HFFc6 (cell line): ENCODE measurements at places on chromosomes 3 and 15. TPM values are rescaled to one million over a fixed set of nuclear protein-coding genes. Genes with fewer than 3 reads are reported as not detected.

- no peak for DNase-seq
These were observed 40.8 kb downstream of the SEMA5B start for GRCh38 chr3:122986693-122987179.

- DNase-seq, result no peak
These were observed 18.8 kb downstream of the EPHB3 start for GRCh38 chr3:184580376-184580775.

DNA sequence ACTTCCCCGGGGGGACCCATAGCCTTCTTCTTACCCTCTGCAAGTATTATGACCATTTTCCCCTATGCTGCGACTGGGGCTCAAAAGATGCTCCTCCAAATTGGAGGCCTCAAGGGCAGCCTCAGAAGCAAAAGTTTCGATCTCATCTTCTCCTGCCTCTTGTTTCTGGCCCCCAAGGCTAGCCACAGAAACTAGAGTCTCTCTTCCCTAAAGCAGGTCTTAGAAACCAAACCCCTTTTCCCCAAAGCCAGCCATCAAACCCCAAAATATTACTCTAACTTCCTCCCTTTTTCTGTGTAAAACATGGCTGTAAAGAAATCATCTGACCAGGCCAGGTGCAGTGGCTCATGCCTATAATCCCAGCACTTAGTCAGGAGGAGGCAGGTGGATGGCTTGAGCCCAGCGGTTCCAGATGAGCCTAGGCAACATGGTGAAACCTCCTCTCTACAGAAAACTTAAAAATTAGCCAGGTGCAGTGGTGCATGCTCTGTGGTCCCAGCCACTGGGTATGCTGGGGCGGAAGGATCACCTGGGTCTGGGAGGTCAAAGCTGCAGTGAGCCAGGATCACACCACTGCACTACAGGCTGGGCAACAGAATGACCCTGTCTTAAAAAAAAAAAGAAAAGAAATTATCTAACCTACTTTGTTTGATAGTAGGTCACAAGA, 36.7 kb upstream of the MFGE8 start:
- no peak for DNase-seq

DNA sequence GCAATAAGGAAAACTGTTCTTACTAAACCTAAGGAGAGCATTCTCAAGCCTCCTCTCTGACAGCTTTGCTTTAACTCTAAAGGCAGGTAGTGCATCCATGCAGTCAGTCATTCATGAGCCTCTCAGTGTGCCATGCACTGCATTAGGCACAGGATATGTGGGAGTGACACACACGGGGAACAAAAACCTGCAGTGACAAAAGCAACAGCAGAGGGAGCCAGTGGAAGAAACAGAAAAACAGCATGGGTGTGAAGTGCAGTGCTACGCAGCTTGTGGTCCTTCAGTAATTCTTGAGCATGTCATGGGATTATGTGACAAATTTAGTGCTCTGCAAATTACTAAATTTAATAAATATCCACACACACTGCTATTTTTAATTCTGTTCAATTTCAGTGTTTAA, 230.7 kb downstream of the BBX start:
- DNase-seq, result peak; percentile 4

GRCh38 chr3:65381496-65382010, 657.2 kb downstream of the MAGI1 start:
- DNase-seq, result no peak

- no peak for DNase-seq
These were observed 23.6 kb downstream of the PTPN23 start for GRCh38 chr3:47404431-47404876.

DNA sequence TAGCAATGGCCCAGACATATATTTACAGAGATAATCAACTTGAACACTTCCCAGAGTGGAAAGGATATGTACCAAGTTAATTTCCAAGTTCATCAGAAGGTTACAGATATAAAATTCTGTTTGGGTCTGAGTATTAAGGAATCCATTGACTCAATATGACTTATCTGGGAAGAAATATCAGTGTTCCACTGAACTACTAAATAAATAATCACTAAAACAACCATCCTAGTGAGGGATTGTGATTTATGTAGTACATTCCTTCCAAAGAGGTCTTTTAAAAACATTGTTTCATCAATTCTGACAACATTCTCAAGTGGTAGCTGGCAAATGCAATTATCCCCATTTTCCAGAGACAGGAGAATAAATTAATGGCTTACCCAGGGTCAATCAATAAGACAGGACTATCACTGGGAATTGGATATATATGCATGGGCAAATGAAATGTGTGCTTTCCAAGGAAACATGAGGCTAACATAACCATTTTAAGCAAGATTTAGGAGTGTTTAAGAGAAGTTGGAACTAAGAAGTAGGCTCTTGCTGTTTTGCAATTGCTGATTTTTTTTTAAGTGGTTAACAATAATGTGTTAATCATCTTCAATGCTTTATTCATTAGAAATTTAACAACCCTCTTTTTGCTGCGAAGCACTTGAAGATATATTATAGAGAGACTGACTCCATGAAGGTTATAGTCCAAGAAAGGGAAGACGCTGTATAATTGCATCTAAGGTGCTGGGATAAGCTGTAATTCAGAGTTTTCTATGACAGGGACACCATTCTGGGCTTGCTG, 37.9 kb downstream of the SLC9A9 start:
- DNase-seq, result no peak

- DNase-seq, result no peak
These were observed 2.8 kb upstream of the RPL24 start for GRCh38 chr3:101689286-101689685.

- DNase-seq, result no peak
These were observed 39.7 kb downstream of the CCNL1 start for GRCh38 chr3:157120071-157120892.

DNA sequence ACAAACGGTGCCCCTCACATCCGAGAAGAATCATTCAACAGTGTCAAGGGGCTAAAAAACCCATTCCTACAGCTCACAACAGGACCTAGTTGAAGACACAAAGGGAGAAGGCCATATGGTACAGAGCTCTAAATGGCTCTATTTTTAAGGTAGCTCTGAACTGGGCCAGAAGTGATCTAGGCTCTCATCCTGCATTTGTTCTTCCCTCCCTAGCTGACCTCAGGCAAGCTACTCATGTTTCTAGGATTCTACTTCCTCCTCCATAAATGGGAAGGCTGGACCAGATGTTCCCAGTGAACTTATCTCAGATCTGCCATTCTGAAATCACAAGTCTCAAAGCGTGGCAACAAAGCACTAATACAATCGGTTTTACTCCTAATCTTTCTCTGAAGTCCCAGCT, 62.3 kb downstream of the CPNE4 start:
- no peak for DNase-seq

DNA sequence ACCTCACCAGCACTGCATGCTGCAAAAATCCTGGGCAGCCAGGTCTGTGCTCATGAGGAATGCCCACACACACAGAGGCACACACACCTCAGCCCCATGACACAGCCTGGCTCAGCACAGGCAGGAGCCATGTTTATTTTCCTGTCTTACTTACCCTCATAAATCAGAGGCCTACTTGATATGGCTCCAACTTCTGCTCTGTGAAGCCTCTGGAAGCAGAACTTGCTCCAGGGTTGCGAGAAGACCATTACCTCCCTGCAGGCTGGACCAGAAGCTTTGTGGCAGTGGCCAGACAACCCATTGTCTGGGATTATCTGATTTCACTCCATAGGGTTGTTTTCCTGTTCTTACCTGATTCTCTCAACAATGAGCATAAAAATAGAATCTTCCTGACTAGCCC, 43.8 kb upstream of the CMTM8 start:
- no peak for DNase-seq

DNA sequence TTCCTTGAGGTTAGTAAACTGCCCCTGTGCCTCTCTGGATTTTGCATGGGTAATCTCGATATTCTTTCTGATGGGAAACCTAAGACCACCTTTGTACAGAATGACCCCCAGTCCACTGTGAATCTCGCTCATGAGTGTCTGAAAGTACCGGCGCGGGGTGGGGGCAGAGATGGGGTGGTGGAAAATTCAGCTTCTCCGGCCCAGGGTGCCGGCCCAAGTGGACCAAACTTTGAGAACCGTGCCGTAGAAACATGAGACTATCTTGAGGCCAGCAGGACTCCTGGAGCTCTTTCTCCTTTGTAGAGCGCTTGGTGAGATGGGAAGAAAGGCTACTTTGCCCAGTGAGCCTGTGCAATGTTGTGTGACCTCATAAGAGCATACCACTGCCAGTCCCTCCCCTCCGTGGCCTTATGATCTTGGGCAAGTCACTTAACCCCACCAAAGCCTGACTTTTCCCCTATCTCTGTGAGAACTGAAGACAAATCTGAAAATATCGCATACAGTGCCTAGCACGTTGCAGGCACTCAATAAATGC, 40.4 kb upstream of the VEPH1 start:
- DNase-seq, result no peak

DNA sequence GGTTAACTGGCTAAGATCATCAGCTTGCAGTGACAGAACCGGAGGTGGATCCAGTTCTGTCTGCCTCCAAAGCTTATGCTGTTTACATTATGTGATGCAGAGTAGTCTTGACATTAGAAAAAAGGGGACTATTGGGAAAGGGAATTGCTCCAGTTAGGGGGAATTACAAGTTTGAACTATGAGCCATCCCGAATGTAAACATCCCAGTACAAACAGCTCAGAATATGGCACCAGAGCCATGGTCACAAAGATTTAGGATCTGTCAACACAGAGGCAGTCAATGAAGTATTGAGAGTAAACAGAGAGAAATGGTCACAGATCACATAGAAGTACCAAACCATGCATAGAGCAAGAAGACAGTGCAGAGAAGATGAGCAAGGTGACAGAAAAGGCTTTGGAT, 39.8 kb upstream of the CRTC3 start:
- no peak for DNase-seq

DNA sequence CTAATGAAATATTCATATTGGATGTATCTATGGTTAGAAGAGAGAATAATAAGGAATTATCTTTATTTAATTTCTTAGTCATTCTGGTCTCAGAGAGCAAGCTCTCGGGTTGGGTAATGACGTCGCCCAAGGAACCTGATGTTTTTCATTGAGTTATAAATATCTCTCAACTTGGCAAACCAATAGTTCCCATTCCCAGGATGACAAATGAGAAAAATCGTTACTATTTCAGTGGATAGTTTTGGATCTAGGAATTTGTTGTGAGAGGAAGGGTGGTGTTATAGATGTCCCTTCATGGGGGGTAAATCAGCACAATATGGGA, 162.9 kb upstream of the NR2E3 start:
- DNase-seq, result no peak

- DNase-seq, result no peak
These were observed 71.2 kb upstream of the DCBLD2 start for GRCh38 chr3:98972720-98973119.

DNA sequence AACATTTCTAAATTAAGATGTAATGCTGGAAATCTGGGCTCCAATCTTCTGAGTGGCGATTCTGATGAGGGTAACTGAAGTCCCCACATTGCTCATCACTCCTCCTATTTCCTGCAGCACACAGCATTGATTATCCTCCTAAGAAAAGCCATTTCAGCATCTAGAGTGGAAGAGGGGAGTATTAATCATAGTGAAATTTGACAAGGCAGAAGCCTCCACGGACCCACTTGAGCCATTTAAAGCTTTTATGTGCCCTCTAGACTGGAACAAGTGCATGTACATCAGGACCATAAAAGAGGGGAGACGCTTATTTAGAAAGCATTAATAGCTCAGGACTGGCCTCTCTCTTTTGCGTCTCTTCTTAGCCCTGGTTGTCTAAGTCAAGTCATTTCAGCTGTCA, 25.8 kb downstream of the AQP9 start:
- no peak for DNase-seq

GRCh38 chr3:128950223-128950938, 43.5 kb downstream of the CFAP92 start:
- DNase-seq, result peak; percentile 23

GRCh38 chr3:20321391-20322047, 135.5 kb upstream of the SGO1 start:
- no peak for DNase-seq

GRCh38 chr3:134929976-134930375, 134.9 kb downstream of the EPHB1 start:
- no peak for DNase-seq

DNA sequence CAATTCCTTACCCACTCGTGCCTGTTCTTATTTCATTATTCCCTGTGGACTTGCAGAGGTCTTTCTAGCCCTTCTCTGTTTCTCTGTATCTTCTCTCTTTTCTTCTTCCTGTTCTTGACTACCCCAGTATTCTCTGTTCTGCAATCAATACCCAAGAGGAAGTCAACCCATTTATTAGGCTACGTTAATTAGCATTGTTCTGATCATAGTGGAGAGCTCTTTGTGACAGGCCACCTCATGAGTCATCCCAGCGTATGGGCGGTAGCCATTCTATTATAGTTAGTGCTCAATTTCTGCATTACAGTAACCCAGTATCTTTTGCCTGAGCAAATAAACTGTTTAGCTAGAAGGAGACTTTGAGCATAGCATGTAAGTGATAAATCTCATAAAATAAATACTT, 259.5 kb upstream of the GRM7 start:
- DNase-seq, result no peak

GRCh38 chr15:82849556-82850512, 40.4 kb downstream of the WHAMM start:
- peak; percentile 87 for DNase-seq

GRCh38 chr15:41493205-41493901, at the start of gene ITPKA:
TSS of gene ITPKA (plus strand) at chr15:41493874. CDS start at chr15:41493928, 54 bp downstream.
- peak; percentile 29 for DNase-seq

GRCh38 chr3:57864853-57865252, 108.7 kb downstream of the SLMAP start:
- no peak for DNase-seq

GRCh38 chr3:128624526-128625138, 26.0 kb downstream of the RPN1 start:
- no peak for DNase-seq

- DNase-seq, result no peak
These were observed 137.1 kb downstream of the PLCH1 start for GRCh38 chr3:155607761-155608160.

GRCh38 chr3:195297446-195297845, 26.5 kb upstream of the XXYLT1 start:
- DNase-seq, result no peak

Gene GOLGA8S
- total RNA-seq, result 0.08 TPM in 1 of 3 replicates, not detected in the others

Gene TSPAN3
- 183 to 213 TPM (median 205 TPM) in 3 replicates for total RNA-seq

Gene CLDN16
- total RNA-seq, result 0.05 TPM in 1 of 3 replicates, not detected in the others

Gene LRRN1
- total RNA-seq, result not detected in 3 replicates

Gene SHC4
- 3.3 to 3.7 TPM (median 3.5 TPM) in 3 replicates for total RNA-seq

Gene SCAANT1
- total RNA-seq, result not detected in 3 replicates

Gene GUCA1C
- total RNA-seq, result not detected in 2 replicates

Gene GABRB3
- total RNA-seq, result 0.46 to 4.0 TPM (median 3.9 TPM) in 3 replicates

Gene FBXW12
- total RNA-seq, result not detected in 3 replicates

Gene OSBPL10
- 7.3 to 9.6 TPM (median 8.9 TPM) in 3 replicates for total RNA-seq

Gene SLC12A8
- total RNA-seq, result 2.5 to 3.7 TPM (median 2.5 TPM) in 3 replicates

Gene EIF2A
- total RNA-seq, result 69.6 and 70.4 TPM in 2 replicates

Gene SERPINI2
- total RNA-seq, result not detected in 3 replicates

Gene CHRD
- total RNA-seq, result 0.08 to 0.30 TPM in 2 of 3 replicates, not detected in the other

Gene TLR9
- total RNA-seq, result not detected in 2 replicates

Gene ROBO1
- 41.3 to 51.0 TPM (median 45.8 TPM) in 3 replicates for total RNA-seq

Gene KIF15
- 5.3 to 9.4 TPM (median 8.3 TPM) in 3 replicates for total RNA-seq
